ENCODE measurements at places on chromosomes 2 and 18.

GRCh38 chr18:43108882-43109281 lies 6.6 kb downstream of the RIT2 start:
- no peak for DNase-seq

DNA sequence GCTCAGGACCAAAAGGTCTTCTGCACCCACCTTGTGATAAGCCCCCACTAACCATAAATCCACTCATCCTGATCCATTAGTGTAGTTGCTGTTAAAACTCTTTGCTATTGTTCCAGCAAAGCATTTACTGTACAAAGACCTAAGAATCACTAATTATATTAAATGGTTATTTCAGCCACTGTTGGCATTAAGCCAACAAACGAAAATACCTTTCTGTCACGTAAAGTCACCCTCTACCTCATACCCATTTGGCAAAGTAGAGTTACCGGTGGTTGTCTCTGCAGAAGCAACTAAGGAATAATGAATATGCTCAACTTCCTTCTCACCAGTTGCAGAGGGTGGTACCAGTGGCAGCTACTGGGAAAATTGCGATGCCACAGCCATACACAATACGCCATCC lies 224.5 kb downstream of the SP3 start:
- DNase-seq: no peak

GRCh38 chr2:102397209-102397608 lies 25.8 kb upstream of the IL18RAP start:
- no peak for DNase-seq

GRCh38 chr2:26178746-26179436 lies 6.0 kb downstream of the GAREM2 start:
- no peak for DNase-seq

DNA sequence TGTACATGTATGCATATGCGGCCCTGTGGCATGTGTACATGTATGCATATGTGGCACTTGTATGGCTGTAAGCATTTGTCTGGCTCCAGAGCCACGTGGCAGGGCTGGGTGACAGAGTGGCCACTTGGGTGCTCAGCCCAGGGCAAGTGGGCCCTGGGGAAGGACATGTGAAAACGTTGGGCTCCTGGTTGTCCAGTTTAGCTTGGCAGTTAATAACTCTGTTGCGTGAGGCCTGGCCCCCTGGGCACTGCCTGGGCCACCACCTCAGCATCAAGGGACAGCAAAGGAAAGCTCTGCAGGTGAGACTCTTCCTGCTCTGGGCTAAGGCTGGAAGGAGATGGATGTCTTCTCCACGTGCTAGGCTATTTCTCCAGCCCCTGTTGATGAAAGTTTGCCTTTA lies 119.9 kb downstream of the CTIF start:
- DNase-seq: no peak

DNA sequence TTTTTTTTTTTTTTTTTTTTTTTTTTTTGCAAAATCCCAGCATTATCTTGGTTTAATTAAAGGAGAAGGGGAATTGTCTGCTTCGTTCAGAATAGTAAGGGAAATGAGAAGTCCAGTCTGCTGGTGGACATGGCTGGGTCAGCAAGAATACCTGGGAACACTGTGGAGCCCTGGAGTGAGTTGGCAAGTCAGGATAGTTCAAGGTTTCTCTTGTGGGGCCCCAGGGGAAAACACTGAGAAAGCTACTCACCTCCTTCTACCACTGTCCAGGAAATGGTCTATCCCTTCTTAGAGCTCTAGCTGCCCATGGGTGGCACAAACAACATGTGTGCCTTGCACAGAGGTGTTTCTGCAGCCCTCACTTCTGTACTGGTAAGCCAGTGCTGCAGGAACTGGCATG lies 169.1 kb upstream of the SIX2 start:
- no peak for DNase-seq

DNA sequence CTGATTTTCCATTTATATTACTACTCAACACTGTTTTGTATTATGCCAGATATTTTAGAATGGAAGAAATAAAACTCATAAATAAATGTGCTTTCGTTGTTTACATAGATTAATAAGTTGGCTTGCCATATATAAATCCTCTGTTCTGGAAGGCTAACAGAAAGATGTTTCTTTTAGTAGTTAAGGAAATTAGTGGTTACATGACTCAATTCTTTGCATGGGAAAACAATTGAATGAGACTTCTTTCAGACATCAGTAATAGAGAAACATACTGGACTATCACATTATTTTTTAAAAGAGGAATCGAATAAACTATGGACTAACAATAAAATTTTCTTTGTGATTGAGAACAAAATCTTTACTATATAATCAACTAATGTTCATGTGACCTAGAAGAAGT lies 336.5 kb downstream of the KCNS3 start:
- no peak for DNase-seq

- DNase-seq: no peak
These were observed 117.0 kb downstream of the CACNB4 start for GRCh38 chr2:151981886-151982285.

DNA sequence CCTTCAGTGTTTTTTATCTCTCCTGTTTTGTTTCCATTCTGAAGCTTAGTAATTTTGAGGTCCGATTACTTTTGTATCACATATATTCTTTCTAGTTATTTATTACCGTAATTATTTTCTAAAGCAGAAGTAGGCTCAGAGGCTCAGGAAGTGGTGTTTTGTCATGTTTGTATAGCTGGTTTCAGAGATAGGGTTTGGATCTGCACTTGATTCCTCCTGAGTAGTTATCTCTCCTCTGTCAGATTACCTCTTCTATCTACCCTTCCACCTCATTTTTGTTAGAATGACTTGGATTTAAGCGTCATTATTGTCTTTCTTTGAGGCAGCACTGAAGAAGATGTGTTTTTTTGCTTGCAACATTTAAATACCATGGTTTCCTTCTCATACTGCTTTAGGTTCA lies 95.4 kb downstream of the MTA3 start:
- DNase-seq: no peak

DNA sequence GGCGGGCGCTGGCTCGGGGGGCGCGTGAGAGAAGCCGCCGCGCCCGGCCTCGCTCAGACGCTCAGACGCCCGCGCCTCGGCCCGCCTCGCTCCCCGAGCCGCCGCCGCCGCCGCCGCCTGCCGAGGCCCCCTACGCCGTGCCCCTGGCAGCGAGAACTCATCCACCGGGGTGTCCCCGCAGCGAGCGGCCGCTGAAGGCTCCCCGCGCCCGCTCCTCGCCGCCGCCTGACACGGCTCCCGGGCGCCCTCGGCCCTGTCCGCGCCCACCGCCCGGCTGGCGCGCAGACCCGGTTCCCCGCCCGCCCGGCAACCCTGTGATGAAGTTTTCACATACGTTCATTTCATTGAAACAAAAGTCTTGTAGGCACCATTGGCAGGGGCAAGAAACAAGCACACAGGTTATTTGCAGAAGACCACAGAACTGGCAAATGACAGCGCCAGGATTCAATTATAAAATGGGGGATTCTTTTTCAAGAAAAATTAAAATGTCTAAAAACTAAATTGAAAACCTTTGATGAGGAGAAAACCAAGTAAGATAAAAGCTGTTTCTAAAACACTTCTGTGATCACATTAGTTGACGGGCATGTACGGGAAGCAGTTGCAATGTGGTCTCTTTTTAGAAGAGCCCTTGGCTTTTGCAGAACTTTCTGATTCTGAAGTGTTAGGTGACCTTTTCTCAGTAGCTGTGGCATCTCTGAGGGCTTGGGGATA lies 50.5 kb upstream of the TUBA3D start:
- no peak for DNase-seq

GRCh38 chr18:56026509-56026908 lies 438.5 kb upstream of the TCF4 start:
- DNase-seq: no peak

Data from stimulated activated CD4-positive, alpha-beta T cell treated with anti-CD3 and anti-CD28 coated beads, Interleukin-1b, Interleukin-23, amount 100 ng/mL, for 1 hour (primary cell).